ENCODE measurements at places on chromosomes 16 and 17. TPM values are rescaled to one million over a fixed set of nuclear protein-coding genes. Genes with fewer than 3 reads are reported as not detected.

MFAP4 gene
- total RNA-seq = 0.07 TPM

CACNA1G gene
- total RNA-seq = 0.15 TPM

DNA sequence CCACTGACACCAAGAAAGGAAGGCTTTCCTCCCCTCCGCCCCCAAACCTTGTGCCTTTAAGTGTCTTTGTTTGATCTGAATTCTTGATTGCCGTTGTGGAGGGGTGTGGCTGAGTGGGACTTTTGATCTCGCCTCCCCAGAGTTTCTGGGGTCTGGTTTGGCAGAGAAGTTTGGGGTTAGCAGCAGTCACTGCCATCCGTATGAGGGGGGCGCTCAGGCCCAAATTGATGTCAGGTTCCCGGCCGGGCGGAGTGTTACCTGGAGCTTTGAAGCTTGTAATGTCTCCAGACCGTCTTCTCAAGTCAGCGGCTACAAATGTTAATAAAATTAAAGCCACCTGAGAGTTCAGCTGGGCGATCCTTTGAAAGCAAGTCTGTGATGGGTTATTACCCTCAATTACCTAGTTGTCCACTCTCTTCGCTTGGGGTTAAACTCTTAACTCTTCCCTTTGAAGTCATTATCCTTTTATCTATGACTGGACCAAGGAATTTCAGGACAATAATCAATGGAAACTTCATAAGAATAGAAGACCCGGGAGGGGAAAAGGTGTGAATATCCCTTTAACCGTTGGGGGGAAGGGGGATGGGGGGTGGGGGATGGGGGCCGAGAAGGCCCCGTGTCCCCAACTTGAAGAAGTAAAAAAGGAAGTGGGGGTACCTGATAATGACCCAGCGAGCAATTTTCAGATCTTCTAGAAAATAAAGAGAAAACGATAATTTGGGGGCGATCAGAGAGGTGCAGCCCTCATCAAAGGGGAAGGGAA is 31.8 kb upstream of the AXIN2 start:
- no peak for DNase-seq

- DNase-seq = peak; percentile 19
Observed at GRCh38 chr17:77279448-77280303, 138.9 kb downstream of the SEC14L1 start.

GNAO1 gene
- total RNA-seq = 10.9 TPM

EFCAB13 gene
- 3.1 TPM for total RNA-seq

KRTAP9-8 gene
- not detected for total RNA-seq

SHISA6 gene
- total RNA-seq = not detected

- DNase-seq = no peak
Observed at GRCh38 chr17:75615301-75615700, 17.9 kb upstream of the SMIM5 start.

NOD2 gene
- total RNA-seq = 0.07 TPM

DNA sequence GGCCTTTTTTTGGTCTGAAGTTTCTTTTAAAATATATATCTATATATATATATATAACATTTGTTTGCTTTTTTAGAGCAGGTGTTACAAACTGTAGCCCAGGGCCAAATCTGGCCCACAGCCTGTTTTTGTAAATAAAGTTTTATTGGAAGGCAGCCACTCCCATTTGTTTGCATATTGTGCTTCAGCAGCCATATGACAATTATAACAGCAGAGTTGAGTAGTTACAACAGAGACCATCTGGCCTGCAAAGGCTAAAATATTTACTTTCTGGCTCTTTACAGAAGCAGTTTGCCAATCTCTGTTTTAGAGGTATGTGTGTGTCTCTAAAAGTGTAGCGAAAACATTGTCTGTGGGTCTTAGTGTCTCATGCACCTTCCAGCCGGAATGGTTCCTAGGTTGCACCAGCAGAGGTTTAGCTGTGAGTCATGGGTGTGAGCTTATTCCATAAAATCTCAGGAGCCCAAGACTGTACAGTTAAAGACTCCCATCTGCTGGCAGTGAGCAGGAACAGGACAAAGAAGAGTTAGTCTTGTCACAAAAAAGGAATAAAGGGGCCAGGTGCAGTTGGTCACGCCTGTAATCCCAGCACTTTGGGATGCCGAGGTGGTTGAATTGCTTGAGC is 23.8 kb downstream of the LCMT1 start:
- DNase-seq = peak; percentile 72

- DNase-seq = no peak
Observed at GRCh38 chr16:3022684-3023414, 893 bp downstream of the HCFC1R1 start.

GRCh38 chr17:34582901-34583245 is 3.5 kb downstream of the TMEM132E start:
- DNase-seq = no peak

- no peak for DNase-seq
Observed at GRCh38 chr16:86593913-86594620, 15.7 kb downstream of the FOXL1 start.

- DNase-seq = peak; percentile 34
Observed at GRCh38 chr16:29909391-29909790, 9.1 kb downstream of the ASPHD1 start.

DNA sequence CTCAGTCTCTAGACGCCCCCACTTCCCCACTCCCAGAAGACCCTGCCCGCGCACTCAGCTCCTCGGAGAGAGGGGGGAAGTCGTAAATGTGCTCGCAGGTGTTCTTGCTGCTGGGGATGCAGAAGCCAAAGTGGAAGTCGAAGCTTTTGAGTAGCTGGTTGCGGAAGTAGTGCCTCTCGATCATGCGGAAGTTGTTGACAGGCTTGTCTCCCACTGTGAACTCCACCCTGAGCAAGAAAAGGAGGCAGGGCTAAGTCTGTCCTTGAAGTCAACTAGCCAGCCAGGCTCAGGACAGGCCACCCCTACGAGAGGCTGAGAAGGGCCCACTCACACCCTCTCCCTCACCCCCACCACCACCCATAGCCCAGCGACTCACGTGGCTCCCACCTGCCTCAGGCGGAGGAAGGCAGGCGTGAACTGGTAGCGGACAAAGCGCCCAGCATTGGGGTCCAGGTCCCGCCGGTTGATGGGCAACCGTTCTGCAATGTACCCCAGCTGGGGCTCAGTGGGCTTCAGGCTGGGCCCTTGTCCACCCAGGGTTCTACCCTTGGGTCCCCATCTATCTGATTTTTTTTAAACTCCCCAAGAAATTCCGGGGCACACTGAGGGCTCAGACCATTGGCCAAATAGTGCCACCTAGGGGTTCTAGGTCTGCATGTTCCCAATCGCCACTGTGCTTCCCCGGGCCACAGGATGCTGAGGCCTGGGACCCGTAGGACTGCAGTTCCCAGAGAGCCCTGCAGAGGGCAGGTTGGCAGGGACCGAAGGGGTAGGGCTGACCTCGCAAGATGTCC is 4.6 kb downstream of the UNC119 start:
- DNase-seq = peak; percentile 61

GRCh38 chr16:9802160-9802559 is 380.1 kb downstream of the GRIN2A start:
- DNase-seq = no peak

- no peak for DNase-seq
Observed at GRCh38 chr17:82577300-82577699, 57.8 kb downstream of the FOXK2 start.

DNA sequence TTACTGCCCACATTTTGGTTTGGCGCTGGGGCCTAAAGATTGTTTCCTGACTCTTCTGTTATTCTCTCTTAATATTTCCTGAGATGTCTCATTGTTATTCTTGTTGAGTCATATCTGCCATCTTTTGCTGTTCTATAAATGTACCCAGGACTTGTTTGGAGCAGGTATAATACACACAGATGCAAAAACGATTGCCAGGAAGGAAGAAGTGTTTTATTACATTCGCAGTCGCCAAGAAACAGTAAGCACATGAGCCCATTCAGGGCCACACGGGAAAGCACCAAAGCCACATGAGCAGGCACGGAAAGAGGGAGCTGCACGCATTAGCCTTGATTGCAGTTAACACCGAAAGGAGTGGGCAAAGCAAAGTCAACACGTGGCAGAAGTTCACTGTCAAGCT is 70.2 kb downstream of the ARHGAP44 start:
- peak; percentile 64 for DNase-seq

- DNase-seq = no peak
Observed at GRCh38 chr17:81395600-81396277, 482 bp downstream of the BAHCC1 start.

- DNase-seq = no peak
Observed at GRCh38 chr17:2792366-2793169, 3.7 kb upstream of the RAP1GAP2 start.

GRCh38 chr17:79093270-79093669 is 18.6 kb downstream of the ENGASE start:
- DNase-seq = no peak

DNA sequence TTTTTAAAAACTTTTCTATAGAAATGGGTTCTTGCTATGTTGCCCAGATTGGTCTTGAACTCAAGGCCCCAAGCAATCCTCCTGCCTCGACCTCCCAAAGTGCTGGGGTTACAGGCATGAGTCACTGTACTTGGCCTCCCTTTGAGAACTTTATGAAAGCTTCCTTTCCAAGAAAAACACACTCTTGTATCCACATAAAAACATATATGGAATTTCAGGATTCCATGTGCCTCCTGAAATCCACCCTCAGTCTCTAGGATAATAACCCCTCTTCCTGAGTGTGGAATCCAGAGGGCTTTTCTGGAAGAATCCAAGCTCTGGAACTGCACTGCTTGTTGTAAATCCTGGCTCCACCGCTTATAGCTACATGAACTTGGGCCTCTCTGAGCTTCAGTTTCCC is 53.2 kb upstream of the MRTFB start:
- no peak for DNase-seq

GRCh38 chr17:1091900-1092299 is 87.9 kb downstream of the ABR start:
- no peak for DNase-seq

DNA sequence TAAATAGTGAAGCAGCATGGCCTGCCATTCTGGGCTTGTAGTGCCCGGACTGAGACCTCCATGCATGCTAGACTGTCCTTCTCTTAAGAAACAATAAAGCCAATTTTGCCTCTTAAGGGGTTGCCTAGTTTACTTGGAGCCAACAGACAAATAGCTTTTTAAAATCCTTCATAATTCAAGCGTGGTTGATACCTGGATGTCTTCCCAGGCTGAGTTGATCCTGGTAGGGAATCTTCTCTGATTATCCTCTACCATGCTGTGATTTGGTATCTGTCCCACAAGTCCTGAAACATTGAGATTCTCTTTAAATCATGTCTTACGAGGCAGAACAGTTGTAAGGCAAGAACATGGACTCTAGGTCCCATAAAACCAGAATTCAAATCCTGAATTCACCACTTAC is 359.6 kb upstream of the CCL2 start:
- no peak for DNase-seq

DNA sequence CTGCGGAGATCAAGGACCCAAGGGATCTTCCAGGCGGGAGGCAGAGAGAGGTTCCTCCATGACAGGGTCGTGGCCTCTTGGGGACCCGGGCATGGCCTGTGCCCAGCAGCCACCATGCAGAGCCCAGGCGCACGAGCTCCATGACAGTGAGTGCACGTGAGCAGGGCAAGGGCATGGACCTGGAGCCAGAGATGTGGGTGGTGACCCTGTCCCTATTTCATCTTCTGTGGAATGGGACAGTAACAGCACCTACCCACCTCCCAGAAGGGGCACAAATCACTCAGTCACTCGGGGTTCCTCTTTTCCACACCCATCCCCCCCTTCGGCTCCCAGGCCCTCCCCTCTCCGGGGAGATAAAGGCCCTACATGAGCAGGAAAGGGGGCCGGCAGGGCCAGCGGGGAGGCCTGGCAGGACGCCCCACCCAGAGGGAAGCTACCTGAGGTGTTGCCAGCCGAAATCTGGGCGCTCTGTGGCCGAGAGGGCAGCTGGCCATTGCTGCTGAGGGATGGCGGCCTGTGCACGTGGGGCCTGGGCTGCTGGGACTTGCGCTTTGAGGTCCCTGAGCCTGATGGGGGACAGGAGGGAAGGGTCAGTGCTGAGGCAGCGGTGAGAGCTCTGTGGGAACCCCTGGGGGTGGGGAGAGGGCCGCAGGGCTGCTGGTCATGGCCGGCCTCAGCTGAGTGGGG is 10.4 kb downstream of the UBALD2 start:
- DNase-seq = no peak

PPP1R27 gene
- total RNA-seq = not detected
